Adipocyte (in vitro differentiated cells): ENCODE measurements at places on chromosomes 2 and 18.

- no peak for DNase-seq
Observed at GRCh38 chr2:139730197-139730596, 950.0 kb upstream of the NXPH2 start.

- no peak for DNase-seq
Observed at GRCh38 chr2:178380763-178381162, 70.2 kb downstream of the PRKRA start.

- no peak for DNase-seq
Observed at GRCh38 chr2:119251652-119252051, 28.0 kb downstream of the STEAP3 start.

DNA sequence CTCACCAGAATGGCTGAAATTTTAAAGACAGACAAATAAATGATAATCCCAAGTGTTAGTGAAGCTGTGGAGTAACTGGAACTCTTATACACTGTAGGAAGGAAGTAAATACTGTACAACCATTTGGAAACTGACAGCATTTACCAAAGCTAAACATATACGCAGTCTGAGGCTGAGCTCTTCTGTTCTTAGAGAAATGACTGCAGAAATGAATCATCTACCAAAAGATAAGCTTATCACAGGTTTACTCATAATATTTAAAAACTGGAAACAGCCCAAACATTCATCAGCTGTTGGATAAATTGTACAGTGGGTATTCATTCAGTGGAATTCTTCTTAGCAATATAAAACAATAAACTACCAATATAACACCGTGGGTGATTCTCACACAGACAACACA is 218.2 kb upstream of the RAB12 start:
- DNase-seq: no peak

GRCh38 chr2:178070824-178071223 is 1.8 kb downstream of the PDE11A start:
- DNase-seq: no peak

GRCh38 chr2:53985646-53986045 is 14.9 kb upstream of the PSME4 start:
- no peak for DNase-seq

GRCh38 chr2:241577413-241578122 is 19.0 kb downstream of the BOK start:
- DNase-seq: peak; percentile 19

GRCh38 chr18:62738639-62739038 is 23.3 kb downstream of the PHLPP1 start:
- no peak for DNase-seq

- DNase-seq: no peak
Observed at GRCh38 chr2:197604117-197604860, 71.1 kb downstream of the RFTN2 start.

DNA sequence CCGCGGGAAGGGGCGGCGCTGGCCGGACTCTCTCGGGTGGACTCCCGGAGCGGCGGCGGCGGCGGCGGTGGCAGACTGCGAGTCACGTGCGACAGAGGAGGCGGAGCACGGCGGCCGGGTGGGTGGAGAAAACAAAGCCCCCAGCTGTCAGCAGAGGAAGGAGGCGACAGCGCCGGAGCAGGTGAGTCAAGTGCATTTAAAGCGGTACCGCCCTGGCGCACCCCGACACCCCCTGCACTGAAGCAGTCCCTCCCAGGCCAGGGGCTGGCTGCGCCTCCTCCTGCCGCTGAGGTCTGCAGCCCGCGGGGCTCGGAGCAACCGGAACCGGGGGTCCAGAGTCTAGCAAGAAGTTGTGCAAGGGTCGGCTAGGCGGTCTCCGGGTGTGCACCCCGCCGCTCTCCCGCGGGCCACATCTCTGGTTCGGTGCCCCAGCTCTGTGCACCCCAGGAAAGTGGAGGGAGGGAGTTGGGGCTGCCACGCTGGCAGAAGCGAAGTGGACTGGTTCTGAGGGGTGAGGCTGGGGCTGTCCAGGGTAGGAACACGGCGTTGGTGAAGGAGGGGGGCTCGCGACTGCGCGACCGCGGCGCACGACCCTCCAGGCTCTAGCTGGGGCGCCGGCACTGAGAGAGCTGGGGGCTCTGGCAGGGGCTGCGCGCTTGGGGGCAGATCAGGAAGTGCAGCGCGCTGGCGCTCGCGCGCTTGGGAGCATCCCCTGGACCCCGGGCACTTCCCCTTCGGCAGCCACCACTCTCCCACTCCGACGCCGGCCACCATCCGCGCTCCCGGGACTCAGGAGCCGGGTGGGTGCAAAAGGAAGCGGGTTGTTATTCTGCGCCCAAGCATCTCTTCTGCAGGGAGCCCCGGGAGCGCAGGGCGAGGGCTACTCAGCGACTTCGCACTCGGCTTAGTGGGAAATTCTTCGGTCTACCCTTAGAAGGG is 64.0 kb upstream of the MAPRE2 start:
- peak; percentile 66 for DNase-seq

DNA sequence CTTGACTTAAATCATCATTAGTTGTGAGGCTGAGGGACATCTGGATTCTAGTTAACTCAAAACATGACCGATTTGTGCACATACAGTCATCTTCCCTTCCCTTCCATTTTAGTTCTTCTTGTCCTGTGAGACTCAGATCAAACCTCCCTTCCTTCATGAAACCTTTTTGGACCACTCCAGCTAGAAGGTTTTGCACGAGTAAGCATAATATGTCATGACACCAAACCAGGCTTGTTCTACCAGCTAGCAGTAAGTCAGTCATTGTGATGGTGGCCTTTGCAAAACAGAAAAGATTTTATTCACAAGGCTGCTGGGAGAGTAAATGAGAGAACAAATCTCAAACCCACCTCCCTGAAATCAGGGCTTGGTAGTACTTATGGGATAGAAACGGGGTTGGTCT is 14.3 kb downstream of the PPP1R1C start:
- DNase-seq: no peak
